ENCODE measurements at places on chromosomes 12 and 14. TPM values are rescaled to one million over a fixed set of nuclear protein-coding genes. Genes with fewer than 3 reads are reported as not detected.

The RGS6 gene
- 20.6 TPM for total RNA-seq

GRCh38 chr14:95043314-95043713 is 114.0 kb downstream of the DICER1 start:
- DNase-seq = peak; percentile 17

DNA sequence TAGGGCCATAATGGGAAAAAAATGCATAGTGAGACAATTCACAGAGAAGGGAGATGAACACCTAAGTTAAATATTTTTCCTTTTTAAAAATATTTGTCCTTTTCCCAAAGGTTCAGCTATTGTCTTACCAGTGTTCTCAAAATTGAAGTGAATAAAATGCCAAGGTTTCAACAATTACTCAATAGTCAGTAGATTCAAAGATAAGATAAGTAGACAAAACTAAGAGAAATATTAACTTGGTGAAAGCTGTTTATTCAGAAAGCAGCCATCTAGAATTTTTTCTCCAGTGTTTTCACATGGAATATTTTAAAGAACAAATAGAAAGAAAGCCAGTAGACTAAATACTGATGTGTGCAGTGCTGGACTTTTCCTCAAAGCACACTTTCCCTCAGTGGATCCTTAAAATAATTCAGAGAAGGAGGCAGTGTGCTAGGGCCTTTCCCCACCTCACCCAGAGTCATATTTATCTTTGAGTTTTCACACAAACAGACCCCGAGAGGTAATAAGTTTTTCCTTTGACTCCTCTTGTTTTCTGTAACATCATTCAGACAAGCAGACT is 144.5 kb upstream of the PLEKHG7 start:
- no peak for DNase-seq

The HOXC11 gene
- 1.2 TPM for total RNA-seq

The RPL10L gene
- not detected for total RNA-seq

DNA sequence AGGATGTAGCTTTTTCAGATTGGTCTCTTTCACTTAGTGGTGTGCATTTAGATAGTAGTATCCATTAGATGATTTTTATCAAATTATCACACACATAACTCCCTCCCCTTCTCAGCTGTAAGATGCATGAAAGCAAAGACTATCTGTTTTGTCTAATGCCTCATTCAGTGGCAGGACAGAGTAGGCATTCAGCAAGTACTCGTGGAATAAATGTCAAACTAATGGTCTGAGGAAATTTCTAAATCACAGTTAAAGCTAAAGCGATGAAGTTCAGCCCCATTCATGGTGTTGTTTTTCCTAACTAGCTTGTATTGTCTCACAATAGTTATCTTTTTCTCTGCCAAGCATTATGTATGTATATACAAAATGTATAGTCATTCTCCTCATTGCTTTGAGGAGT is 16.1 kb downstream of the CCNK start:
- DNase-seq = no peak

DNA sequence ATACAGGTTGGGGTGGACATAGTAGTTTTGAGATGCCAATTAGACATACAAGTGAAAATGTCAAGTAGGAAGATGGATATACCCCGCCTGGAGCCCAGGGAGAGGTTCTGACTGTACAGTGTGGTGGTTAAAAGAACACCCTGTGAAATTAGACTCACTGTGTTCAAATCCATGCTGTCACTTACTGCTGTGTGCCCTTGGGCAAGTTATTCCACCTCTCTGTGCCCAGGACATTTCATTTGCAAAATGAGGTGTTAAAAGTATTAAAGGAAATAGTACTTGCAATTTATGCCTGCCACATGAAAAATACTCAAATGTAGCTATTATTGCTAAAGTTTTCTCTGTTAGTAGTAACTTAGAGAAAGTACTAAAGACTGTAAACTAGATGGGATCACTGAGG is 18.5 kb downstream of the GALNT4 start:
- no peak for DNase-seq

The ARHGAP9 gene
- total RNA-seq = 30.8 TPM

DNA sequence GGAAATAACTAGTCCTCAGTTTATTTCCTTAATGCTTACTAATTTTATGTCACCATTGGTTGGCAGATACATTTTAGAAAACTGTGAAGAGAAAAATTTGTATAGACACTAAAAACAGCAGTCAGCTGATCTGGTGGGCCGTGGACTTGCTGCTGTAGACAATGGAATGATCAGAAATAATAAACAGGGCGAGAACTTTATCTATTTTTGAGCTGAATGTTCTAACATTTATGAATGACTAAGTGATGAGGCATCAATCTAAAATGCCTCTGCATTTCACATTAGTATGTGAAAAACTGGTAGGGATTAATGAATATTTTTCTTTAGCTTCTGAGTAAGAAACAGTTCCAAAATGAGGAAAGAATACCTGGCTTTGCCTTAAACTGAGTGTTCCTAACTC is 24.8 kb upstream of the PKP2 start:
- no peak for DNase-seq

DNA sequence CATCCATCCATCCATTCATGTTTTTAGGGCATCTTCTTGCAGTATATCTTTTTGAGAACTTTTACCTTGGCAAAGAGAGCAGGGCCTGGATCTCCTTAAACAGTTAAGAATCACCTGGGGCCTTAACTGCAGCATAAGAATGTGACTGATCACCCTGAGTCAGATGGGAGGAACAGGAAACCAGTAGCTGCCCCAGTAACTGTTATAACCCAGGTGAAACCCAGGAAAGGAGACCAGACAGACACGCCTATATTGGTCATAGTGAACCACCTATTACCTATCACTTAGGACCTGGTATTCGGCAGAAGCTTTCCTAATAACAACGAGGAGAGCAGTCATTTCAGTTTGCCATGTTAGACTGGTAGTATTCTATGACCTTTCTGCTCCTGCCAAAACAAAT is 43.4 kb upstream of the NR2C1 start:
- no peak for DNase-seq

The DCN gene
- total RNA-seq = 2,017 TPM

The OR4K17 gene
- not detected for total RNA-seq

The TSHR gene
- 3.7 TPM for total RNA-seq

The KRT6A gene
- total RNA-seq = not detected

DNA sequence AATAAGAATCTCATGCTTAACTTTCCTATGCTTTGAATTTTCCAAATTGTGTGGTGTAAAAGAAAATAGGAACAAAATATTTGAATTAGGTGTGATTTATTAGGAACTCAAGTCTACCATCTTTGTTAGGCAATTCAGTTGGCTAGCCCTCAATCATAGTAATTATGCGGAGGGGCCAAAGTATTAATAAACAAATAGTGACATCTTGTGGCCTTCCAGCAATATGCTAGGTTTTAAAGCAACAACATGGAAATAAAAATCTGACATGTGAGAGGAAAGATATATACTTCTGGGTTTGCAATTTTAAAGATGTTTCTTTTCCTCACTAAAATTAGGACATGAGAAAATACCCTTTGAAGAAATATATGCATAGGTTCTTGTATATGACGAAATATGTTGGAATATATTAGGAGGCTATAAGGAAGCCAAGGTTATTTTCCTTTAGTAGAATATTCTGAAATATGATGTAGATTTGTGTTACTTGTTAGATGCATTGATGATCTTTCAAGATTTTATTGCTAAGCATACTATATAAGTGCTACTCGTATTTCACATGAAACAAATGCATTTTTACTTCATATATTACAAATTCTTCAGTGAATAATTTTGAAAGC is 200.4 kb downstream of the PTPRO start:
- no peak for DNase-seq

The ACRBP gene
- 1.9 TPM for total RNA-seq

GRCh38 chr14:71625175-71625574 is 307.1 kb upstream of the RGS6 start:
- DNase-seq = no peak

DNA sequence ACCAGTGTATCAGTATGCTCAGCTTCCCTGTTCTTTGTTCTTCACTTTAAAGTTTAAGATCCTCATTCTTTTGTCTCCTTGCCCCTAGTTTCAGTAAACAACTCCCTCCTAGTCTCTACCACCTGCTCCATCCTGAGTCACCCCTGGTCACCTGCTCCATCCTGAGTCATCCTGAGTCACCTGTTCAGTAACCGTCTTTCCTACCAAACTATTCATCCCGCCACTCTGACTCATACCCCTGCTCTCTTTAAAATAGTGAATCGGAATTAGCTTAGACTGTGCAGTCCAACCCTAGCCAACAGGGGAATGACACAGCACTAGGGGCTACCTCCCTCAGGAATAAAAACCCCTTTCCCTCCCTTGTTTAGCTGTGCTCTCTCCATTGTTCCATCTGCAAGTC is 888.1 kb upstream of the MDGA2 start:
- no peak for DNase-seq

DNA sequence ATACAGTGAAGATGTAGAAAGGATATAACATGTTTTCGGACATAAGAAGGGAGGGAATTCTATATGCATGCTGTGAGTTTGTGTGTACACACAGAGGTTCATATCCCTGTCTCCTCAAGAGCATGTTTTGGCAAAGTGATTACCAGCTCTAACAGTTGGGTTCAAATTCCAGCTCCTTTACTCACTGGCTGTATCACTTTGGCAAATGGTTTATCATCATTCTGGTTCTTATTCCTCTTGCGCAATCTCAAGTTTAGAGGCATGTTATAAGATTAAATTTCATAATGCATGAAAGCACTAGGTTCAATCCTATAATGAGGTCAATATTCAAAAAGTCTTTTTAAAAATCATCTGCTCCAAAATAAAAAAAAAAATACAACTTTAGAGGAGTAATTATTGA is 107.7 kb upstream of the LRFN5 start:
- no peak for DNase-seq

GRCh38 chr14:67666750-67667449 is 7.5 kb downstream of the VTI1B start:
- no peak for DNase-seq

The IL22 gene
- total RNA-seq = not detected

The CPNE8 gene
- total RNA-seq = 26.6 TPM

DNA sequence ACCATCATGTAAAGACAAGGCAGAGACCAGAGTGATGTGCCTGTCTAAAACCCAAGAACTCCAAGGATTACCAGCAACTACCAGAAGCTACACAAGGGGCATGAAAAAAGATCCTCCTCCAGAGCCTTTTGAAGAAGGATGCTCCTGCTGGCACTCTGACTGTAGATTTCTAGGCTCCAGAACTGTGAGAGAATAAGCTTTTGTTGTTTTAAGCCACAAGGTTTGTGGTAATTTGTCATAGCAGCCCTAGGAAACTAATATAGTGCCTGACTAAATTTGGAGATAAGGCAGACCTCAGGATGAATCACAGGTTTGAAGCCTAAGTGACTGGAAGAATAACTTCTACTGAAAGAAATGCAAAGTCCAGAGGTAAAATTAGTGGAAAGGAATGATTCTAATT is 132.9 kb downstream of the CEP83 start:
- DNase-seq = no peak
